Stimulated activated CD8-positive, alpha-beta memory T cell treated with anti-CD3 and anti-CD28 coated beads, Interleukin-7, amount 100 ng/mL, for 1 hour (primary cell): ENCODE measurements at places on chromosomes 13 and 19.

- DNase-seq, result no peak
Measured at GRCh38 chr13:97749174-97749573, 204.3 kb upstream of the IPO5 start.

DNA sequence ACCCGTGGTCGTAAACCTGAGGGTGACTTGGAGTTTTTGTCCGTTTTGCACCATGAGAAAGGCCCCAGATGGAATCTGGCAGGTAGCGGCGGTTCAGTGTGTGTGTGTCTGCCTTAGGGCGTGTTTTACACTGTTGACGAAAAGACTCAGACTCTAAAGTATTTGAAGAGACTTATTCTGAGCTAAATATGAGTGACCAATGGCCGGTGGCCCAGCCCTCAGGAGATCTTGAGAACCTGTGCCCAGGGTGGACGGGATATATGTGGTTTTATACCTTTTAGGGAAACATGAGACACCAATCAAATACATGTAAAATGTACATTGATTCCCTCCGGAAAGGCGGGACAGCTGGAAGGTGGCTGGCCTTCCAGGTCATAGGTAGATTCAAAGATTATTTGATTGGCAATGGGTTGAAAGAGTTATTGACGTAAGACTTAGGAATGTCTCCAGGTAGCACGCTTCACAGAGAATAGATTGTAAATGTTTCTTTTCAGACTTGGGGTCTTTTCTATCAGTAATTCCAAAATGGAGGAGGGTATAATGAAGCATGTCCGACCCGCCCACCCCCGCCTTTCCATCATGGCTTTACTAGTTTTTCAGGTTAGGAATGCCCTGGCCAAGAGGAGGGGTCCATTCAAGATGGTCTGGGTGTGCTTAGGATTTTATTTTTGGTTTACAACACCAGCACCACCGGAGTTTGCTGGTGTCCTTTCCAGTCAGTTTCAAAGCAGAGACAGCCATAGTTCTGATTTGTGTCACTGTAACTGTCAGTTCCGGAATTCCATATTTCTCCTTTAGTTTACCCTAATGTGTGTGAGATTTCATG is 1.0 kb upstream of the ZNF529 start:
- DNase-seq, result no peak

DNA sequence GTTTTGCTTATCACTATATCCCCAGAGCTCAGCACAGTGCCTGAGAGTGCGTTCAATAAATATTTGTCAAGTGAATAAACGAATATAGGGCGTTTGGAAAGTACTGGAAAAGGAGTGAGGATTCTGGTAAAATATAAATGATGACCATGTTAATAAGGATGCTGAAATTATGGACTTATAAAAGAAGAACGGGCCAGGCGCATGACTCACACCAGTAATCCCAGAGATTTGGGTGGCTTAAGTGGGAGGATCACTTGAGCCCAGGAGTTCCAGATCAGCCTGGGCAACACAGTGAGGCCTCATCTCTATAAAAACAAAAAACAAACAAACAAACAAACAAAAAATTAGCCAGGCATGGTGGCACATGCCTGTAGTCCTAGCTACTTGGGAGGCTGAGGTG is 198.1 kb downstream of the VWA8 start:
- DNase-seq, result no peak

GRCh38 chr13:48110931-48111721 is 16.2 kb upstream of the MED4 start:
- DNase-seq, result no peak

DNA sequence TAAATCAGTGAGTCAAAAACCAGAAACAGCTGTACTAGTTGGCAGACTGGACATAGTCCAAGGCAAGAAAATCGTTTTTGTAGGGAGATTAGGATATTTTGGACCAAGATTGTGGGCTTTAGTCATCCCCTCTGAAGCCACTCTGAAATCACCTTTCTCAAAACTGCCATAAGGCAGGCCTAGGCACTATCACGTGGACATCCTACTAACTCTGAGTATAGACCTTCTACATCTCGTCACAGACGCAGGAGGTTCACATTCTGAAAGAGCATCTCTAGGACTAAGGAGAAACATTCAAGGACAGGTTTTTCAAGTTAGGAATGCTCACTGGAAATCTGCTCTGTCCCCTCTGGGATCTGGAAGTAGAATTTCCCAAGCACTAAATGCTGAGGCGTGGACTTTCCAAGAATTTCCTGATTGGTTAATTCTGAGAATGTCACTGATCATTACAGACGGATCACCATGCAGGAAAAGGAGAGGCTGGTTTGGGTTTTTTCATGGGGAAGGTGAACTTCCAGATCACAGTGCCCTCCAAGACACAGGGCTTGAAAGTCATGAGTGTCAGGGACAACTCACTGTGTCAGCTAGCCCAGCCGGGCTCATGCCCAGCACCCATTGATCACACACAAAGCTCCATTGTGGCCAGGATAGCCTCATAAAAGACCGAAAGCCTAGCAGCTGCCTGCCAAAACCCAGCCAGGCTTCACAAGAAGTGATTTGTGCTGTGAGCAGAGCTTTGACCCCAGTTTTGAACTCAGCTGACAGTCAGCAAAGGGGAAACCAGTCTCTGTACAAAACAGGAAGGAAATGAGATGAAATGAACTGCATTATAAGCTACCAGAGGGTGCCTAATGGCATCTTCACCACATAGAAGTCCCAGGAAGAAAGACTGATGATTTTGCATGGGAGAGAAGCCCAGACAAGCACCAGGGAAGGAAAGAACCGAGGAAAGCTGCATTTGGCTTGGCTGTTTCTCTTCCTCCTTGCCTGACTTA is 2.7 kb upstream of the RUBCNL start:
- DNase-seq, result no peak

DNA sequence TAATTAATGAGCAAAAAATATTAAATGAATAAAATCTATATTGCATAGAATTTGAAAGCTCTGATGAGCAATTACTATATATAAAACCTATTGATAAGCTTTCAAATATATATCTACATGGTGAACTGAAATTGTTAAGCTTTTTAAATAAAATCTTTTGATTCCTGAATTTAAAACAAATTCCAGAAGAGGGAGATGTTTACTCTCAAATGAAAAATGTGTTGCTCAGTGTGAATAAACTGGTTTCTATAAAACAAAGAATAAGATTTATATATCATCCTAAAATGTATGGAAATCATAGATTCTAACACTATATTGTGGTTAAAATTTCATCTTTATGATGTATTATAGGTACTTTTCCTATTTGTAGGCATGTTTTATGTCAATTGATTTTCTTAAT is 171.5 kb upstream of the SLITRK6 start:
- DNase-seq, result no peak

- DNase-seq, result no peak
Measured at GRCh38 chr13:82713687-82714405, 1168.4 kb downstream of the SLITRK1 start.

DNA sequence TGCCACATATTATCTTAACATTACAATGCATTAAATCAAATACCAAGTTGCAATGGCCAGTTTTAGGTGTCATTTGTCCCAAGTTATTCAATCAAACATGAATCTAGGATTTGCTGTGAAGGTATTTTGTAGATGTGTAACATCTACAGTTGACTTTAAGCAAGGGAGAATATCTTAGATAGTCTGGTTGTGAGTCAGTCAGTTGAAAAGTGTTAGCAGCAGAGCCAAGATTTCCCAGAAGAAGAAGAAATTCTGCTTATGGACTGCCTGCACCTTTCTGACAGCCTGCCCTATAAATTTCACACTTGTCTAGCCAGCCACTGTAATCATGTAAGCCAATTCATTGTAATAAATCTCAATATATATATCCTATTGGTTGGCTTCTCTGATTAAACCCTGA is 41.3 kb upstream of the INTS6 start:
- DNase-seq, result no peak

GRCh38 chr19:55270172-55270942 is 9.6 kb downstream of the HSPBP1 start:
- DNase-seq, result no peak

- no peak for DNase-seq
Measured at GRCh38 chr13:33352041-33352440, 66.5 kb upstream of the STARD13 start.

DNA sequence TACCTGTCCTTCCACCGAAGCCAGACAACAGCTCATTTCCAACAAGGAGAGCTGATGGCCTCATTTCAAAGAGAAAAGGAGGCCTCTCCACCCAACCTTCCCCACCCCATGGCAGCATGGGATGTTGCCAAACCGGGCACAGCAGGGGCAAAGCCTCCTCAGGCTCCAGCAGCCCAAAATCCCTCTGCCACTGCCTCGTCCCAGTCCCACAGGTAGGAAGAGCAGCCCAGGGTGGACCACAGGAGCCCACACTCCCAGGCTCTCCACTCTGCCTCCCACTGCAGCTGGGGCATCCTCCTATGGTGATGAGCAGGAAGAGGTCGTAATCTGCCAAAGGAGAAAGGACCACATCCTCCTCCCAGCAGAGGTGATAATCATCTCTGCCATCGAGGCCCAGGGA is 50.9 kb downstream of the PEPD start:
- DNase-seq, result no peak

DNA sequence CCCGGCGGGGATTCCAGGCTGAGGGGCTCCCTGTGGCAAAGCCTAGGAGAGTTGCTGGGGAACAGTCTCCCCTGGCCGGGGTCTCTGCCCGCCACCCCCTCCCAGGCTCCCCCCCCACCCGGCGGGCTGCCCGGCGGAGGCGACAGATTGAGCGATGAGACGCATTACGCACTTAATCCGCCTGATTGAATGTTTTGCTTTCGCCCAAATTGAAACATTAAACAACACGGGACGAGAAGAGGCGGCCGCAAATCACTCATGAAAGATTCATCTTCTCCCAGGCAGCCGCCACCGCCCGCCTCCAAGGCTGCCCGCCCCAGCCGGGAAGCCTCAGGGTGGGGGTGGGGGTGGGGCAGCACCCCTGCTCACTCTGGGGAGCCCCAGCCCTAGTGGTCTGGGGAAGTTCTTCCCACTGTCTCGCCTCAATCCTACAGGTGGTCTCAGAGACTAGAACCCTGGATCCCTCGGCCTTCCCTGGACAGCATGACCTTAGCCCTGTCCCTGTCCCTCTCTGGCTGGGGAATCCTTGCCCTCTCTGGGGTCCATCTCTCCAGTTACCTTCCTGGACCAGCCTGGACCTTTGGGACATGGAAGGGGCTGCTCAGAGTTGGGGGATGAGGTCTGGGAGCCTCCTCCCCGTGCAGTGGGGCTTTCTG is 7.6 kb upstream of the ERFL start:
- no peak for DNase-seq

DNA sequence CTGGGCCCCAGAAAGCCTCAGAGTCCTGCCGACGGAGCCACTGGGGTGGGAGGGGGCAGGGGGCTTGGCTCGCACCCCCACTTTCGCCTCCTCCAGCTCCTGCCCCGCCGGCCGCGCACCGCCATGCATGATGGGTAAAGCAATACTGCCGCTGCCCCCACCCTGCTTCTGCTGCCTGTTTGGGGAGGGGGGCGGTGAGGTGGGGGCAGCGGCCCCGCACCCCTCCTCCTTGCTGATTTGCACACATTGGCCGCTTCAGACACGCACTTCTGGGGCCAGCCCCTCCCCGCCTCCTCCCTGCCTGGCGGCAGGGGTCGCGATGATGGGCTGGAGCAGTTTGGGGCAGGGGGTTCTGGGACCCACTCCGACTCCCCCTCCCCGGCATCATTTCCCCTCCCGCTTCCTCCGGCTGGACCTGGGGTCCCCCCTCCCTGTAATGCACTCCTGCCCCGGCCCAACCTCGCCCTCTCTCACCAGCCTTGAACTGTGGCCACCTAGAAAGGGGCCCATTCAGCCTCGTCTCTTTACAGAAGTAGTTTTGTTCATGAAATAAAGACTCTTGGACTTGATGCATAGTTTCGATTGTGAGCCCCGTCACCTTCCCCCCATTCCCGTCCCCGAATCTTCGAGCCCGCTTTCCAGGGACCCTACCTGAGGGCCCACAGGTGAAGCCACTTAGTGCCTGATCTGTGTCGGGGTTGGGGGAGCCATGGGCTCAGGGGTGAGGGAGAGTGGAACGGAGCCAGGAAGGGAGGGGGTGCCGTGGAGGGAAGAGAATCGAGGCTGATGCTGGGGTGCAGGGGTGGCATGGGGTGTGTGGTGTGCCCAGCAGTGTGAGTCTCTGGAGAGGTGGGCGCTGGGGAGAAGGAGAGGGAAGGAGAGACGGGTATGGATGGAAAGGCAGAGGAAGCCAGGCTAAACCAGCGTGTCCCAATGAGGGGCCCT is 1.4 kb upstream of the HPN start:
- no peak for DNase-seq

DNA sequence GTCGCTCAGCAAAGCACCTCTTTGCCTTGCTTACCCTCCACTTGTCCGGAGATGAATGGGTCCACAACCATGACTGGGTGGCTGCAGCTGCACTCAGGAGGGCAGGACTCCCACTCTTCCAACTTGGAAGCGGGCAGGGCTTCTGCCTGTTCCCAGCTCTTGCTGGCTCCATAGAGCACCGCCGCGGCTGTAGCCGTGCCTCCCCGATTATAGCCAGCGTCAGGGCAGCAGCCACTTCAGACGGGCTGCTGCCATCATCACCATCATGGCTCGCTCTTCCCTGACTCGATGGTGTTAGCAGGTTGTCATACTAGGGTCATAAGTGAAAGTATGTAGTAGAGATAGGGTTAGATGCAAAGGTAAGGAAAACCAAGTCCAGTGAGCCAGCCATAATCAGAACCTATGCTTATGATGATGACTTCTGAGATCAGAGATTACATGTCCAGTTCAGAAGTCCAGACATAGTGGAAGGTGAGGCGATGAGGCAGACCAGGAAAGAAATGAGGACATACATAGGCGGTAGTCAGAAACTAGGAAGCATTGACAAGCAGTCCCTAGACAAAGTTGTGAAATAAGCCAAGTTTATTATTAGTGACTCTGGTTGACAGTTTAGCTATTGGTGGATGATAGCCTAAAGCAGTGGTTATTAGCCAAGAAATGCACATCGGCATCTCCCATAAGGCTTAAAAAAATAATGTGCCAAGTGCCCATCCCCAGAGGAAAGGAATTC is 4.4 kb upstream of the INTS6 start:
- DNase-seq, result no peak

GRCh38 chr13:26600343-26600742 is 42.9 kb downstream of the WASF3 start:
- DNase-seq, result no peak

DNA sequence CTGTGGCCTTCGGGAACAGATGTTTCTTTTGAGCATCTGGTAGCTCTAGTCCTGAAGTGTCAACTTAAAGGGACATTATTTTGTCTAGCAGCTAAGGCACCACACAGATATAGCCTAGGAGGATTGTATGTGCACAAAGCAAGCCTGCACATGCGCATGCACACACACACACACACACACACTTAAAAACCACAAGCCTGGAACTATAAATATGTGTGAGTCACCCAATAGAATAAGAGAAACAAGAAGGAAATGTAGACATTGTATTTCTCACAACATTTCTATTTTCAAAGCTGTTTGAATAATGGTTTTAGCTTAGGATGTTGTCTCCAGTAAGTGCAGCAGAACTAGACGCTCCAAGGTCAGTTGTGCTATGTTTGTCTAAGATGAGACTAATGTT is 516.5 kb downstream of the SUCLA2 start:
- DNase-seq, result no peak

DNA sequence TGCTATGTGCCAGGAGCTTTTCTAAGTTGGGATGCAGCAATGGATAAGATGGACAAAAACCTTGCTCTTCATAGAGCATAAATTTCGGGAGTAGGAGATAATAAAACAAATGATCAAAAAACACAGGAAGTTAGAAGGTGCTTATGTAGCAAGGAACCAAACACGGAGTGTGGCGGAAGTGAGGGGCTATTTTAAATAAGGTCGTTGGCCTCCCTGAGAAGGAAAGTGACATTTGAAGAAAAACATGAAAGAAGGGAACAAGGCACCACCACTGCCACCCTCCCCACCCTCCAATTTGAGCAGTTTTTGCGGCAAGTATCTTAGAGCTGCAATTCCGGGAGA is 3.2 kb upstream of the GSX1 start:
- DNase-seq, result no peak
